ENCODE measurements at places on chromosomes 12 and 14. TPM values are rescaled to one million over a fixed set of nuclear protein-coding genes. Genes with fewer than 3 reads are reported as not detected.

- DNase-seq, result no peak
Observed at GRCh38 chr14:100056964-100057795, 8.0 kb upstream of the EVL start.

DNA sequence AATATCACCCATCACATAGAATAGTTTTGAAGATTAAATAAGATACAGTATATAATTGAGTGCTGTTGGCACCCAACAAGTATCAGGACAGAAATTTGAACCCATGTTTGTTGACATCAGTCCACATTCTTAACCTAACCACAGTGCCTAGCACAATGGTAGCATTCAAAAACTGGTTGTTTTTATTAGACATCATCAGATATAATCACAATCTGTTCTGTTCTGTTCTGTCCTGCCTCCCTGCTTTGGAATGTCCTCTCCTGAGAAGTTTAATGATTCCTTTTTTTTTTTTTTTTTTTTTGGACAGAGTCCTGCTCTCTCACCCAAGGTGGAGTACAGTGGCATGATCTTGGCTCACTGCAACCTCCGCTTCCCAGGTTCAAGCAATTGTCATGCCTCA, 476.6 kb downstream of the RMST start:
- DNase-seq, result no peak

GRCh38 chr14:99384450-99385417, 95.9 kb downstream of the SETD3 start:
- no peak for DNase-seq

ULK1 gene
- 43.7 TPM for total RNA-seq

DNA sequence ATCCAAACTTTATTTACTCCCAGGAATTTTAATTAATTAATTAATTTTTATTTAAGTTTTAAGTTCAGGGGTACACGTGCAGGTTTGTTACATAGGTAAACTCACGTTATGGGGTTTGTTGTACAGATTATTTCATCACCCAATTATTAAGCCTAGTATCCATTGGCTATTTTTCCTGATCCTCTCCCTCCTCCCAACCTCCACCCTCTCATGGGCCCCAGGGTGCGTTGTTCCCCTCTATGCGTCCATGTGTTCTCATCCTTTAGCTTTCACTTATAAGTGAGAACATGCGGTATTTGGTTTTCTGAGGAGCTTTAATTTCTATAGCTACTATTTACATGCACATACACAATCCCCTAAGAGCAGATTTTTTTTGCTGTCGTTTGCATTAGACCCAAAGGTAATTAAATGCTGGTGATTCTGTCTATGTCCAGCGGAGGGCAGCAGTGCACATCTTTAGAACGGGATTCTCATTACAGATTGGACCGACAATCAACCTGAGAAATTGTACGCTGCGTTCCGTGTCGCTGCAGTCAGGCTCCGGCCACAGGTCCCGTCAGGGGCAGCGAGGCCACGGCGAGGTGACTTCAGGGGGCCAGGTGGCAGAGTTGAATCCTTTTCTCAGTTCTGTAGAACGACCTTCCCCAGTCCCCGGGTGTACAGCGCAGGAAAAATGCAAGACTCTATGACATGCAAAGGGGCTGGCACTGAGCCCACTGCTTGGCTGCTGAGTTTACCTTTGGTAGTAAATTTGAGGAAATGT, 11.6 kb downstream of the TMEM30B start:
- peak; percentile 45 for DNase-seq

DNA sequence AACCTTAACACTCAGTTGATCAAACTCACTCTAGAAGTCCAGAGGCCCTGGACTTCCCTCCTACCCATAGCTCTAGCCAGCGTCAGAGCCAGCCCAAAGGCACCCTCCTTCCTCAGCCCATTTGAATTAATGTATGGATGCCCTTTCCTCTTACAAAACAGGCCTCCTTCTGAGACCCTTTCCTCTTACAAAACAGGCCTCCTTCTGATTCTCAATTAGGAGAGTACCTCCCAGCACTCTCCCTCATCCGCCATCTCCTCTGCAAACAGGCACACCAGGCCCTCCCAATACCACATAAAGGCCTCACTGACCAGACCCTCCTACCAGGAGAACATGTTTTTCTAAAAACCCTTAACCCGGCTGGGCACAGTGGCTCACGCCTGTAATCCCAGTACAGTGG, 65.7 kb downstream of the MOK start:
- DNase-seq, result no peak

DNA sequence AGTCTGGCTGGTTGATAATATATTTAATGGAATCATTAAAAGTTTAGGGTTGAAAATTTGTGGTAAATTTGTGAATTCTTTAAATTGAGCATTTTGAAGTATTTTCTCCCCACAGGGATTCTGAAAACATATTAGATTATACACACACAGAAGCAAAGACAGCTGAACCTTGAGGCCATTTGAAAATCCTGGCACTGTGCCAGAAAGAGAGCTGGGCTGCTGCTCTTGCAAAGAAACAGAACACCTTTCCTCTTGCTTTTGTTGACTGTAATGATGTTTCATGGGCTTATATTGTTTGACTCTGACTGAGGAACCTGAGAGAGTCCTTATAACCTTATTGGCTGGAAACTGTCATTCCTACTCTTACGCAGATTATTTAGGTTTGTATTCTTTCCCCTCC, 4.8 kb downstream of the RNF34 start:
- peak; percentile 29 for DNase-seq

Data from gastrocnemius medialis (tissue), 4 donors.